Renal cortex interstitium (tissue), 15 donors: ENCODE measurements at places on chromosomes 2 and 18.

DNA sequence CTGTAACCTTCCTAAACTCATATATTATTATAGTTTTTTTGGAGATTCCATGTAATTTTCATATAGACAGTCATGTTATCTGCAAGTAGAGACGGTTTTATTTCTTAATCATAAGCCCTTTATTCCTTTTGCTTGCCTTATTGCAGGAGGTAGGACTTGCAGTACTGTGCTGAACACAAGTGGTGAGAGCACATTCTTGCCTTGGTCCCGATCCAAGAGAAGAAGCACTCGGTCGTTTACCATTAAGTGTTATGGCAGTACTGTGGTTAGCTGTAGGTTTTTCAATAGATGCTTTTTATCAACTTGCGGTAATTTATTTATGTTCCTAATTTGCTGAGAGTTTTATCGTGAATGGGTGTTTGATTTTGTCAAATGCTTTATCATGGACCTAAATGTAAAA lies 305.7 kb downstream of the DYSF start:
- no peak for DNase-seq

- DNase-seq, result no peak
Measured at GRCh38 chr2:53475321-53475720, 292.3 kb upstream of the CHAC2 start.

DNA sequence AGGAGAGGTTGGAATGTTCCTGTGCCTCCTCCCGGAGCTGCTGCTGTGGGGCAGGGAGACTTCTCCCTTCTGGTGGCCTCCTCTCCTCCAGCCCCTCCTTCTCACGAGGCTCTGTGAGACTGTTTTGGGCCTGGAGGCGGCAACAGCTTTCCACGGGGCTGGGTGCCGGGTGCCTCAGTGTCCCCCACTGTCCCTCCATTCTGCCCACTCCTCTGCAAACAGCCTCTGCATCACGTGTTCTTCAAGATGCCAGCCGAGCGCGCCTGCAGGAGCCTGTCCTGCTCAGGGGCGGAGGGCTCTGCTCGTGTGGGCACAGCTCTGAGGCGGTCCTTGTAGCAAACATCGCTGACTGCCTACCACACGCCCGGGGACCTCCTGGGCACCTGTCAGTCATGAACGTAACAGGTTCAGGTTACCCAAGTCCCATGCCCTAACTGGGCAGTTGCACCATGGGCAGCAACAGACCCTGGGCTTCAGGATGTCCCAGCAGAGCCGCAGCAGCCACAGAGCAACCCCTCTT lies 70.8 kb downstream of the RRM2 start:
- DNase-seq, result no peak

- DNase-seq, result no peak
Measured at GRCh38 chr2:170717599-170717963, 2.4 kb downstream of the SP5 start.
